Stimulated activated naive CD4-positive, alpha-beta T cell (primary cell): ENCODE measurements at places on chromosomes 13 and 19.

DNA sequence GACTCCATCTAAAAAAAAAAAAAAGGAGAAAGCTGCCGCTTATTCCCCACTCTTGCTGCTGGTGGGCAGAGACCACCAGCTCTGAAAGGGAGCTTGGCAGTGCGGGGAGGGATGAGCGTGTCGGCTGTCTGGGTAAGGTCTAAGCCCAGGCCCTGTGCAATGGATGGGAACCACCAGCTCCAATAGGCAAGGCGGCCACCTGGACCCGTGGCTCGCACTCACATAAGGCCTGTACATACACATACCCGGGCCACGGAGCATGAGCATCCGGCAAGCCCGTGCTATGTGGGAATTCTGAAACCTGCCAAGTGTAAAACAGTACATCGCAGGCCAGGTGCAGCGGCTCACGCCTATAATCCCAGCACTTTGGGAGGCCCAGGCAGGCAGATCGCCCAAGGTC lies 56.6 kb upstream of the USE1 start:
- no peak for DNase-seq

DNA sequence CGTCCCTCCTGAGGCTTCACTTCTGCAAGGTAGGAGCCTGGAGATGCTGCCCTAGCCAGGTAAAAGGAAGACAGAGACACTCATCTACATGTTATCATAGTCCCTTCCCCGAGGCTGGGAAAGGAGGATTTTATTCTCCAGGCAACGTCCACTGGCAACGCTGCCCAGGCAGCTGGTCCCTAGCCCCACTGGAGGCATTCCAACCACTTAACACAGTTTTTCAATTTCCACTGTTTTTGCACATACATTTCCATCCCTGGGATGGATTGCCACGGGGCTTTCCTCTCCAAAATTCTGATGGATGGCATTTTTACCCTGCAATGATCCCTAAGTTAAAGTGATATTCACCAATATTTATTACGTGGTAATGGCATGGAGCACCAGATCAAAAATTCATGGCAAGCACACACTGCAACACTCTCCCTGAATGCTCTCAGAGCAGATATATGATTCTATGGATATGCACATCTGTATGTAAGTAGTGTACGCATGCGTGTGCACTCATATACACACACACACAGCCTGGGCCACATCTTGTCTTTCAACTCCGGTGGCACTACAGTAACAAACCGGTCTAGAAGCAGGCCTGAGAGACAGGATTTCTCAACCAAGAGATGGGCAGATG lies 322.3 kb upstream of the TSHZ3 start:
- no peak for DNase-seq

GRCh38 chr13:87678372-87678752 lies 7.2 kb downstream of the SLITRK5 start:
- no peak for DNase-seq

GRCh38 chr13:31053896-31054295 lies 107.8 kb downstream of the HSPH1 start:
- DNase-seq = no peak

- DNase-seq = no peak
These were observed 192.9 kb downstream of the KLF5 start for GRCh38 chr13:73251626-73252265.

GRCh38 chr13:44934724-44935123 lies 54.5 kb downstream of the NUFIP1 start:
- no peak for DNase-seq

DNA sequence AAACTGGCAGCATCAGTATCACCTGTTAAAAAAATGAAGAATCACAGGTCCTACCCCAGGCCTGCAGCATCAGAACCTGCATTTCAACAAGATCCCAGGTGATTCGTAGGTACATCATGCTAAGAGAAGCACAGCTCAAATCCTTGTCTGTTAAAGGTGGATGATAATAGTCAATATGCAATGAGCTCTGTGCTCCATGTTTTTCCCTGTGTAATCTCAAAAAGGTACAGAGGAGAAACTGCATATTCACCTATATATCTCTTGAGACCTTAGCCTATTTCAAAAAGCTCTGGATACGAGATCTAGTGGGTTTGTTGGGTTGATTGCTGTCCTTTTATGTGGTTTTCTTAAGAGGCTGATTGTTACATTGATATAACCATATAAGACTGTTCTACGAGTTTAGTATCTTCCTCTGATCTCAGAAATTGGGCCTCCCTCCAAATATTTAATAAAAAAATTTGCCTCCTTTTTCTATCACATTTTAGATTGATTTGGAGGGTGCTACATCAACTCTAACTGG lies 148.9 kb downstream of the DCT start:
- DNase-seq = no peak

DNA sequence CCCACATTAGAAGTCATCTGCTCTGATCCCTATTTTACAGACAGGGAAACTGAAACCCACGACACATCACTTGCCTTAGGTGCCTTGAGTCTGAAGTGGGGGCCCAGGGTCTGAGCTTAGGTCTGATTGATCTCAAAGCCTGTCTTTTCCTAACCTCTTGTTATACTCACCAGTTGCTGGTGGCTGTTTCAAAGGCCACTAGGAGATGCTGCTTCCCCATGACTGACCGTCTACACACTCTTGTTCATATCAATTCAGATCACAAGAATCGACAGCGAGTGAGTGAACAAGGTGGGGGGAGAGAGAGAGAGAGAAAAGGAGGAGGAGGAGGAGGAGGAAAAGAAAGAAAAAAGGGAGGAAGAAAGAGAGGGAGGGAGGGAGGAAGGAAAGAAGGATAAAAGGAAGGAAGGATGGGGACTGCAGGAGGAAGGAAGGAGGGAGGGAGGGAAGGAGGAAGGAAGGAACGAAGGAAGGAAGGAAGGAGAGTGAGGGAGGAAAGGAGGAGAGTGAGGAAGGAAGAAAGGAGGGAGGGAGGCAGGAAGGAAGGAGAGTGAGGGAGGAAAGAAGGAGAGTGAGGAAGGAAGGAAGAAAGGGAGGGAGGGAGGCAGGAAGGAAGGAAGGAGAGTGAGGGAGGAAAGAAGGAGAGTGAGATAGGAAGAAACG lies 3.3 kb downstream of the OR10H1 start:
- DNase-seq = peak; percentile 31
